ENCODE measurements at places on chromosomes 3 and 15.
A peak's percentile ranks its signal among the peaks of the same experiment; 100 is the strongest.

DNA sequence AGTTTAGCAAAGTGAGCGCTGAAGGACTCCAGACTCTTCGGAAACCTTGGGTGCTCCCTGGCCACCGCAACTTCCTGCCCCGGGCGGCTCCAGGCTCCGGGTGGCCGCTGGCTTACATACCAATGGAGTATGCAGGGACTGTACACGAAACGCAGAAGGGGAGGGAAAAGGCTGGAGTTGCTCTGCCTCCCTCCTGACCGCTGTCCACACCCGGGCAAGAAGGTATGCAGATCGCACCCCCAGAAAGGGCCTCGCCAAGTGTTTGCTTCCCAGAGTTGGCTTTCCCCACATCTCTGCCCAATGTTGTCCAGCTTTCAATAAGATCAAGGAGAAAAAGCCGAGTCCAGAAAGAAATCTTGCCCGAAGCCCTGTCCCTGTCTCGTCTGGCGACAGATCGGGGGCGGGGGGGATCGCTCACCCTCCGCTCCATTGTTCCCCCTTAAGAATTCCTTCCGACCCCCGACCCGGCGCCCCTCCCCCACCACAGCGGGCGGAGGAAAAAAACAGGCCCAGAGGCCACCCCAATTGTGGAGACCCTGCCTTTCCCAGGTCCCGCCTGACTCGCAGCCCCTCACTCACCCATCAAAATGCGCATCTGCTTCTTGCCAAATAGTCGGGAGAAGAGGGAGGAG lies 533 bp downstream of the ARF4 start:
- DNase-seq, result peak; percentile 87

DNA sequence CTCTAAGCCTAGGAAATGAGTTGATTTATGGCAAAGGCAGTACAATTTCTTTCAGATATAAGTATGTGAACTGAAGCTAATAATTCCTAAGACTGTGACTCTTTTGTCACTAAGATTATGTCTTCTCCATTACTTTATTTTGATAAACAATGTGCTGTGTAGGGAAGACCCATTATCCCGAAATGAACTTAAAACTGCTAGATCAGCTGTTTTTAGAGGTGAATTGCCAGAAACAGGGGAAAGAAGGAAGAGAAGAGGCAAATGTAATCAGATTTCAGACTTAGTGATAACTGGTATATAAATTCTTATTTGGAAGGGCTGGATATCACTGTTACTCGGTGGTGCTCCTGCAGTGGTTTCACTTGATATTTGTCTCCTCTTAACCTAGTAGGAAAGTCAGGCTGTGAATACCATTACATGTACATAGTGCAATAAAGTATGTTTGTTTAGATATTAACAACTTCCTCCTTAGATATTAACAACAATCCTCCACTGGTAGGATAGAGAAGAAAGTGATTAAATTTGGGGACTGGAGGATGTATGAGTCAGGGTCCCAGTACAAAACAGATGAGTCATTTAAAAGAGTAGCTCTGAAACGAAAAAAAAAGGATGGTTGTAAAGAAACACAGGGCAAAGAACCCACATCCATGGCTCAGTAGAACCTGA lies 338.5 kb upstream of the KCNH8 start:
- DNase-seq, result no peak

DNA sequence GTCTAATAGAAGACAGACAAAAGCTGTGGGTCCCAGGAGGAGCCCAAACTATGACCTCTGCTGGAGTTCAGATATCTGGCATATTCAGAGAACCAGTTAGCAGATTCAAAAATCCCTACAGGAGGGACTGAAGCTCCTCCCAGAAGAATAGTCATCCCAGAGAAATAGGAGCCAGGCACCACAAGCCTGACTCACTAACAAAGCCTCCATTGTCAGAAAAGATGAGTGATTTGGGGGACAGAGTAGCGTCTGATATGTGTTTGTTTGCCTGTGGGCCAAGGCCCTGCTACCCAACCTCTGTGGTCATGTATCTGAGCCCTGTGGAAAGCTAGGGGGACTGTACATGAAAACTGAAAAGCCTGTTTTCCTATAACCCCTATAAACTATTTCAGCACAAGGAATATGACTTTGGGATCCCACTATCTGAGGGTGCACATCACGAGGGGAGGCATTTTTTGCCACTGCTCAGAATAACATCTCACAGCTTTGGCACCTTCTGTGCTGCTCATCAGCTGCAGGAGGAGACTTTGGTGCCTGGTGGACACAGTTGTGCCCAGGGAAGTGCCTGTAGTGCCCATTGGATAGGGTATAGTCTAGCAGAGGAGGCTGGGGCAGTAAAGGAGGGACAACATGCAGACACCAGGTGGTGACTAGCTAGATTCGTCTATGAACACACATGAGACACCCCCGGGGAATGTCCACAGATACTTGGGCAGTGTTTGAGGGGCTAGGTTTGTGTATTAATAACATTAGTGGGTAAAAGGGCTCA lies 9.7 kb upstream of the LARP6 start:
- DNase-seq, result no peak

DNA sequence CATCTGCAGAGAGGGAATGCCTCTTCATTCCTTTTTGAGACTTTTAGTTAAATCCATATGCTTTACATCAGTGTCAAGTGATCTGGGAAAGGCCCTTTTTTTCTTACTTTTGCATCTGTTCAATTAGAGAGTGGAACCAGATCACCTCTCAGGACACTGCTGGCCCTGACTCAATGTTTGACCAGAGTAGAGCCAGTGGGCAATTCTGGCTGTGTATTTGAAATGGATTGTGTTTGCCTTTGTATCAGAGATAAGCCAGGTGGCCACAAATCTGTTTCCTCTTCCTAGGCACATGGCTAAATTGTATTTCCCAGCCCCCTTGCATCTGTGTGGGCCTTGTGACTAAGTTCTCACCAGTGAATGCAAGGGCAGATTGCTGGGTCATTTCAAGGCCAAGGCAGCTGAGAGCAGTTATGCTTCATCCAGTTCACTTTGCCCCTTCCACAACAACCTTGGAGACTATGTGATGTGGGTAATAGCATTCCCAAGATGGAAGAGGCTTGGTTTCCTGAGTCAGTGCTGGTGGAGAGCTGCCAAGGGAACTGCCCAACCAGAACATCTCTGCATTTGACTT lies 75.6 kb upstream of the CACNA2D3 start:
- DNase-seq, result no peak

DNA sequence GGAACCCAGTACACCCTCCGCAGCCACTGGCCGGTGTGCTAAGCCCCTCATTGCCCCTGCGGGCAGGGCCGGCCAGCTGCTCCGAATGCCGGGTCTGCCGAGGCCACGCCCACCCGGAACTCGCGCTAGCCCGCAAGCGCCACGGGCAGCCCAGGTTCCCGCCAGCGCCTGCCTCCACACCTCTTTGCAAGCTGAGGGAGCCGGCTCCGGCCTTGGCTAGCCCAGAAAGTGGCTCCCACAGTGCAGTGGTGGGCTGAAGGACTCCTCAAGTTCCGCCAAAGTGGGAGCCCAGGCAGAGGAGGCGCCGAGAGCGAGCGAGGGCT lies 81.4 kb upstream of the BCHE start:
- no peak for DNase-seq

- DNase-seq, result no peak
Observed at GRCh38 chr3:196210673-196211556, at the start of gene ZDHHC19. Gene ZDHHC19 (minus strand): TSS chr3:196211400. CDS start chr3:196211315, 85 bp downstream.

GRCh38 chr3:36060950-36061349 lies 319.4 kb upstream of the STAC start:
- DNase-seq, result no peak

DNA sequence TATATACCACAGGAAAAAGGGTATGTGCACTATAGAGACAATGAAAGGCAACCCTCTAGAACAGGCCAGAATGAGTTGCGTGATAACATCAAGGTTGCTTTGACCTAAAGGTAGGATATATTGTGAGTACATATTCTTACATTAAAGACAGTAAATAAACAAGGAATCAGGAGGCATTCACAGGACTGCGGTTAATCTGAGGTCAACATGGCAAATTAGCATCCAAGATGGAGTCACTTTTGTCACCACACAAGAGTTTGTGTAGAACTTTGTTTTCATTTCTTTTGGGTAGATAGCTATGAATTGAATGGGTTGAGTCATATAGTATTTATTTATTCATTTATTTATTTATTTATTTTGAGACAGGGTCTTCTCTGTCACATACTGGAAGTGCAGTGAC lies 11.5 kb upstream of the SCAP start:
- no peak for DNase-seq

DNA sequence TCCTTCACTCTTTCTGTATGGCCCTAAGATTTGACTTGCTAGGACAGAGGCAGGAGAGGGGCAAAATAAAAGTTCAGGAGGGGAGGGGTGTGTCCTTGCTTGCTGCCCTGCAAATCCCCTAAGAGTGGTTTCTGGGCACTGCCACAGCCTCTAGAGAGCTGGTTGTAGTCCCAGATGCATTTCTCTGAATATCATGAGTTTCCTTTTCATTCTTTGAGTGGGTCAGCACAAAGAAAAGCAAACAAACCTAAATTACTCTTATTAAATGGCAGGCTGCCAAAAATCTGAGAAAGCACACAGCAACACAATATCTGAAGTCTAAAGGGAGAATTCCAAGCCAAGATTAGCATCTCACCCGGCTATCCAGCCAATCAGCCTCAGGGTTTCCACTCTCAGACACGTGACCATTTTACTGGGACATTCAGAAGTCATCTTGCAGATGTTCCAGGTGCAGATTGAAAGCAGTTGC lies 919.3 kb downstream of the TUSC7 start:
- DNase-seq, result no peak

DNA sequence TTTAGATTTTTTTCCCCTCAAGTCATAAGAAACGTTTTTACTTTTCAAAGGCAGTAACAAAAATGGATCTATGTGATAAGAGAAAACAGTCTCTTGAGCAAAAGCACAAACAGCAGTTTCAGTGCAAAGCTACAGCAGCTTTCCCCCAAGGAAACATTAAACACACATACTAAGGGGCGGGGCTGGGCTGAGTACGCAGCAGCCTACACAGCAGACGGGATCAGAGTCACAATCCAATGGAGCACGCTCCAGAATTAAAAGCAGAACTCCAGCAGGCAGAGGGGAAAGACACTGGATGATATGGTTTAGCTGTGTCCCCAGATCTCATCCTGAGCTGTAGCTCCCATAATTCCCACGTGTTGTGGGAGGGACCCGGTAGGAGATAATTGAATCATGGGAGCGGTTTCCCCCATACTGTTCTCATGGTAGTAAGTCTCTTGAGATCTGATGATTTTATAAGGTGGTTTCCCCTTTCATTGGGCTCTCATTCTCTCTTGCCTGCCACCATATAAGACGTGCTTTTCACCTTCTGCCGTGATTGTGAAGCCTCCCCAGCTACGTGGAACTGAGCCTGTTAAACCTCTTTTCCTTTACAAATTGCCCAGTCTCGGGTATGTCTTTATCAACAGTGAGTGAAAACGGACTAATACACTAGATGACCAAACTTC lies 116.2 kb upstream of the SLCO3A1 start:
- no peak for DNase-seq

- DNase-seq, result peak; percentile 52
Observed at GRCh38 chr15:36501063-36501678, 78.3 kb upstream of the CDIN1 start.

DNA sequence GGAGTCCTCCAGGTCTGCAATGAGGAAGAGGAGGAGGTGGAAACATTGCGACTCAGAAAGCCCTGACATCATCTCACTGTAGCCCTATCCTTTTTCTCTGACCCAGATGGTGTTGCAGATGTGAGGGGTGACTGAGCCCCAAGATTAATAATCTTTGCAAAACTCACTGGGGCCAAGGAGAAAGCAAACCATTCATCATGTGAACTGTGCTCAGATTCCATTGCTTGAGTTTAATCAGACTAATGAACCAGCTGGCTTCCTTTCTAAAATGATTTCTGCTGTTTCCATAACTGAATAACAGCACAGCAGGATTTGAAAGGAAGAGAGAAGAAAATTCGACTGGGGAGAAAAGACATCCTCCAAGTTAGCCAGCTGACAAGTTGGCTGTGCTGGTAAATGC lies 13.4 kb upstream of the DGKG start:
- DNase-seq, result no peak

DNA sequence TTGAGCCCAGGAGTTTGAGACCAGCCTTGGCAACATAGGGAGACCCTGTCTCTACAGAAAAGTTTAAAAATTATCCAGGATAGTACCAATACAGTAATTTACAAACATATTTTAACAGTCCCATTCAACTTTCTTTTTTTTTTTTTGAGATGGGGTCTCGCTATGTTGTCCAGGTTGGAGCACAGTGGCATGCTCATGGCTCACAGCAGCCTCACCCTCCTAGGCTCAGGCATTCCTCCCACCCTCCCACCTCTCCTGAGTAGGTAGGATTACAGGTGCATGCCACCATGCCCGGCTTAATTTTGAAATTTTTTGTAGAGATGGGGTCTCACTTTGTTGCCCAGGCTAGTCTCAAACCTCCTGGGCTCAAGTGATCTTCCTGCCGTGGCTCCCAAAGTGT lies 12.5 kb upstream of the MAP6D1 start:
- no peak for DNase-seq

- no peak for DNase-seq
Observed at GRCh38 chr15:73598530-73599160, 34.5 kb downstream of the NPTN start.

- DNase-seq, result peak; percentile 43
Observed at GRCh38 chr3:196666001-196666867, 26.7 kb downstream of the NRROS start.

DNA sequence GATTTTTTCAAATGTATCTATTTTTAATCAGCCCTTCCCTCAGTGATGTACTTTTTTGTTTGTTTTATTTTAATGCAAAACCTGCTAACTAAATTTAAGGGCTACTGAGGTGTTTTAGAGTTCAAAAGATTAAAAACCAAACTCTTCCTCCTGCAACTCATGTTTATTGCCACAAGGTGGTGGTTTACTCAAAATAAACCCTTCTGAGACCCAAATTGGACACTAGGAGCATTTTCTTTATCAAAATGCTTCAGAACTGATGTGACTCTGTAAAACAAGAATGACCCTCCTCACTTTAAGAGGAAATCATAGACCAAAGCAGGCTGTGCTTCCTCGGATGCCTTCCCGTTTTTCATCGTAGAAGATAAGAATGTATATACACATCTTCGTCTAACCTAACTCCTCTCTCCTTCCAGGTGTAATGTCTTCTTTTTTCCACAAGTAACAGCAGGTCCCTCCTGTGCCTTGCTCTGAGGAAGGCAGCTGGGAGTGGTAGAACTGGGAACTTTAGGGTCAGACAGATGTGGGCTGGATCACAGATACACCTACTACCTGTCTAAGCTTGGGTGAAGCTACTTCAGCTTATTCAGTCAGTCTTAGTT lies 2.9 kb upstream of the NME9 start:
- no peak for DNase-seq

GRCh38 chr15:90184119-90184785 lies 16.9 kb upstream of the SEMA4B start:
- DNase-seq, result peak; percentile 34

All from GM04504 (cell line).